ENCODE measurements at places on chromosomes 5 and 9. TPM values are rescaled to one million over a fixed set of nuclear protein-coding genes. Genes with fewer than 3 reads are reported as not detected.

LHX3 gene
- not detected for total RNA-seq

GRCh38 chr5:56130664-56131063 lies 102.5 kb downstream of the ANKRD55 start:
- no peak for DNase-seq

DNA sequence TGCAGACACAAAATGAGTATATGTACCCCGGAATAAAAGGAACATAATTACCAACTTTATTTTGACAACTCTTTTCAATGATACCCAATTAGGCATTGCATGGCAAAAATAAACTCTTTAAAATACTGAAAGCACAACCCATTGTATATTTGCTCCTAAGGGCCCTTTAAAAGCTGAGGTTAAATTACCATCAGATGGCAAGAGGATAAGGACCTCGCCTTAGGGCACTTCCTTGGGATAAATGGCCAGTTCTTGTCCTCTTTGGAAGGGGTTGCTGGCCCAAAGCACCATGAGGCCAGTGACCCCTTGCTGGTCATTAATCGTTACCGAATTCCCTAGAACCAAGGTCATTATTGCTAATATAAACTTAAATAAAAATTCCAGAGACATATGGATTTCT lies 46.0 kb downstream of the EBF1 start:
- DNase-seq = no peak

GRCh38 chr5:55387865-55388264 lies 80.1 kb downstream of the MTREX start:
- DNase-seq = no peak

GRCh38 chr5:41201082-41201772 lies 12.1 kb downstream of the C6 start:
- DNase-seq = no peak

Data from LHCN-M2 (cell line).